H1 (cell line): ENCODE measurements at places on chromosomes 1 and 21. TPM values are rescaled to one million over a fixed set of nuclear protein-coding genes. Genes with fewer than 3 reads are reported as not detected.

GRCh38 chr21:25572861-25573310 lies 34.4 kb downstream of the MRPL39 start:
- DNase-seq: no peak

GRCh38 chr1:239976130-239976968 lies 115.3 kb upstream of the FMN2 start:
- DNase-seq: no peak

Gene C1orf94
- total RNA-seq: 4.8 and 5.8 TPM in 2 replicates

Gene FAM177B
- not detected in 2 replicates for total RNA-seq

Gene FCN3
- total RNA-seq: 0.30 TPM in 1 of 2 replicates, not detected in the other

DNA sequence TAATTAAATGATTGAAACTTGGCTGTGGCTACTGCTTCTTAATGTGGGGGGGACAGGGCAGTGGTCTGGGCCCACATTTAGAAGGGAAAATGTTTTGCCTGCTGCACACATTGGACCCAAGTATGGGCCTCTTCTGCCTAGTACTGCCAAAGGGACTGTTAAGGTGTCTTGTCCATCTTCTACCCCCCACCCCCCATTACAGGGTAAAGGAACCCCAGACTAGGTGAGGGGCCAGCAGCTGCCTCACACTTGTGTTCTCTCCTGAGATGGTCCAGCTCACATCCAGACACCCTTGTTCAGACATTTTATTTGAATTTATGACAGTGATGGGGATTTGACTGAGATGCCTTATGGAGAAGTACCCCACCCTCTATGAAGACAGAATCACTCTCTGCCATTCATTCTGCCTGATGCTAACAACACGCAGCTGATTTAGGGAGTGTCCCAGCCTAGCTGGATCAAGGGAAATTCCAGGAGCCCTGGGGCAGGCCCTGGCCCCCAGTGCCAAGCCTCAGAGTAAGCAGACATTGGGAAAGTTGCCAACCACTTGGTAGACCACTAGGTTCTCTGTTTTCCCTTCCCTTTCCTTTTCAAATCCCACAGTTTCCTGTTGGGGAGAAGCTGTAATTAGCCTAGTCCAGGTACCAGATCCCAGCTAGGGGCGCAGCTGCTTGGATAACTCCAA lies 42.1 kb downstream of the YARS1 start:
- DNase-seq: no peak

Gene AIM2
- 1.7 and 2.1 TPM in 2 replicates for total RNA-seq

DNA sequence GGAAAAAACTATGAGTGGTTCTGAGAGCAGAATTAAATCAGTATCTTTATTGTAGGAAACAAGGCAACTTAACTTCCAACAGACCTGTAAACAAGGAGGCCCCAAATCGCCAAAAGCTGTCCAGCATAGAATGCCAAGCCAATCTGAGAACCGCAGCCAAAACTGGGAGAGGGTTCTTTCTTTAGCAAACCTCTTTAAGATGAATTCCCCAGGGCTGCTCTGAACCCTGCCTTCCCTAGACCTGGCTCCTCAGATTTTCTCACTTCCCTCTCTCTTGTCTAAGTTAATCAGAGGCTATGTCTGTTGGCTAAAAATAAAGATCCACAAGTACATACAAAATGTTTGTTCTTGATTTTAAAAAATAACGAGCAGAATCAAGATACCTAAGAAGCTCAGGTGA lies 141.4 kb downstream of the SMYD3 start:
- no peak for DNase-seq

GRCh38 chr1:10208537-10208936 lies 1.8 kb upstream of the KIF1B start:
- no peak for DNase-seq

DNA sequence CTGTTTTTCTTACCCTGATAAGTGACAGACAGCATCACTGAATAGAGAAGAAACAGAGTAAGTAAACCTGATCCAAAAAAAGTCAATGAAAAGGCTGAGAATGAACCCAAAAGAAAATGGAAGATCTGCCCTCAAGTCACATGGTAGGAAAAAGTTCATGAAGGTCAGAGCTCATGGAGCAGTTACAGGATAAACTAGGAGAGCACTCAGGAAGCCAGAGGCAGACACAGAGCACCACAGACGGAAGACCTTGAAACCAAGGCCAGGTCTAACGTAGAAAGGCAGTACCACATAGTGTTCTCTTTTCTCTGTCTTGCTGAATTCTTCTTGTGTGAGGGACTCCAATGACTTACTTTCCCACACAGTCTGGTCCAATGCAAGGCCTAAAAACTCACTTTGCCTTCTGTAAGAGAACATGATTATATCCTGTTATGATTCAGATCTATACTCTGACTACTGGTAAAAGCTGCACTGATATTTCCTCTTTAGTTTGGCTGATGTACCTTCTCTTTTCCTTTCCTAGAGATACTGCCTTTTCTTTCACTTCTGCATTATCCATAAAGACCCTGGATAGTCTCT lies 40.8 kb downstream of the RTCA start:
- no peak for DNase-seq

- no peak for DNase-seq
These were observed 115.9 kb downstream of the HIVEP3 start for GRCh38 chr1:41802532-41803501.

Gene TLR5
- total RNA-seq: 0.35 and 0.94 TPM in 2 replicates

Gene GUCA2B
- total RNA-seq: not detected in 2 replicates

GRCh38 chr1:185157599-185158412 lies 839 bp downstream of the SWT1 start:
- DNase-seq: no peak

- no peak for DNase-seq
These were observed 90.7 kb downstream of the URB2 start for GRCh38 chr1:229716704-229717103.

Gene BRINP2
- 0.39 and 0.42 TPM in 2 replicates for total RNA-seq

DNA sequence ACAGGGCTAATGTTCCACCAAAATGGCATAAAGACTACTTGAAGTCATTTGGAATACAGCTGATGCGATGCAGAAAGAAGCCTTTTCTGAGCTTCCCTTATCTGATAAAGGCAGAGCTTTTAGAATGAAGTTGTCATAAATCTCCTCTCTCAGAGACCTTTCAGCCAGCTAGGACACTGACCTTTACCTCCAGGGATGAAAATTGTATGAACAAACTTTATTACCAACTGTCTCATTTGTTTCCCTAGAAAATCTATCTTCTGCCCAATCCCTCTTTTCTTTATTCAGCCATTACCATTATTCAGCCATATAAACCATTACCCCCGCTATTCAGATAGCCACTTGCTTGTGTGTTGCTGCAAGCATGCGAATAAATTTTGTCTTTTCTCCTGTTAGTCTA lies 29.7 kb upstream of the RNF2 start:
- DNase-seq: no peak

DNA sequence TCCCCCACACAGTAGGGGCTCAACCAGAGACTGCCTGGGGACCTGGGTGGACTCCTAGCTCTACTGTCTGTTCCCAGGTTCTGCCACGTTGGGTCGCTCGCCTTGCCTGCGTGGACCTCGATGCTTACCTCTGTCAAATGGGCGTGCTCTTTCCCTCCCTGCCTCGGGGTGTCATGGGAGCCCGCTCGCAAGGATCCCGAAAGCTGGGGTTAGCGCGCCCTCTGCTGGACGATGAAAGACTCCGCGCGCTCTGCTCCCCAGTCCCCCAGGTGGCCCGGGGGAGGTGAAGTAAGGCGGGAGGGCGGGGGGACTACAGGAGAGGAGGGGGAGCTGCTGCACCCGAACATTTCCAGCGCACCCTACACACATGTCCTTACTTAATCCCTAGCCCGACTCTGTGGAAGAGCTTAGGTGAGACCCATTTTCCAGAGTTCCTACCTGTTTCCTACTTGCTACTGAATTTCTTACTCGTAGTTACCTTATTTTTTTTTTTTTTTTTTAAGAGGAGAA lies 2.3 kb upstream of the BSND start:
- peak; percentile 96 for DNase-seq

Gene PGLYRP4
- total RNA-seq: not detected in 2 replicates

- DNase-seq: no peak
These were observed 45.3 kb upstream of the SAMSN1 start for GRCh38 chr21:14591377-14591776.

DNA sequence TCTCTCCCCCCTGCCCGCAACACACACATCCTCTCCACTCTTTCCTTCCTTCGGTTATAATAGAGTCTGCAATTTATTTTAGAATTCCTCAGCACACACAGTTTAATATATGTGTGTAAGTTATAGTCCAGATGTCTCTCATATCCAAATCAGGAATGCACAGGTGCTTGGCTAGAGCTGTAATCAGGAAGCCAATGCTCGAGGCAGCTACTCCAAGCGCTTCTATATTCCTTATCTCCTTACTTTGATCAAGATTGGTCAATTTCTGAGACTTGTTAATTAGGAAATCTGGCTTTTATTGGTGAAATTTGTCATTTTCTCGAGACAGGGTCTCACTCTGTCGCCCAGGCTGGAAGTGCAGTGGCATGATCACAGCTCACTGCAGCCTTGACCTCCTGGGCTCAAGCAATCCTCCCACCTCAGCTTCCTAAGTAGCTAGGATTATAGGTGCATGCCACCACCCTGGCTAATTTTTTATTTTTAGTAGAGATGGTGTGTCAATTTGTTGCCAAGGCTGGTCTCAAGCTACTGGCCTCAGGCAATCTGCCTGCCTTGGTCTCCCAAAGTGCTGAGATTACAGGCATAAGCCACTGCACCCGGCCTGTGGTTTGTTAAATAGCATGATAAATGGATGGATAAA lies 27.7 kb downstream of the RPL5 start:
- DNase-seq: no peak

- DNase-seq: no peak
These were observed 24.6 kb upstream of the SLC35F3 start for GRCh38 chr1:233879841-233880240.

DNA sequence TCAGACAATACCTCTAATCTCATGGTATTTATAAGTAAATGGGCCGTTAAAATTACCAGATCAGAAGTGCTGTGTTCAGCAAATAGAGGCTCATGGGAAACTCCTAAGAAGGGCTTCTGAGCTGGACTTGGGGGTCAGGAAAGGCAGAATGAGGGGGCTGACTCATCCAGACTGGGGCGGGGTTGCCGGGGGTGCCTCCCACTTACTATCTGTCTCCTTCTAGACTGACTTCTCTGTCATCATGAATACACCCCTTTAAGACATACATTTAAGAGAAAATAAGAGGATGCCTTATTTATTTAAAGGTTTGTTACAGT lies 96.0 kb upstream of the ERRFI1 start:
- no peak for DNase-seq

GRCh38 chr1:10900251-10900651 lies 103.8 kb upstream of the CASZ1 start:
- no peak for DNase-seq

Gene TGFBR3
- total RNA-seq: 2.9 and 6.1 TPM in 2 replicates

- DNase-seq: peak; percentile 80
These were observed 95.4 kb downstream of the RNF220 start for GRCh38 chr1:44500181-44501046.

DNA sequence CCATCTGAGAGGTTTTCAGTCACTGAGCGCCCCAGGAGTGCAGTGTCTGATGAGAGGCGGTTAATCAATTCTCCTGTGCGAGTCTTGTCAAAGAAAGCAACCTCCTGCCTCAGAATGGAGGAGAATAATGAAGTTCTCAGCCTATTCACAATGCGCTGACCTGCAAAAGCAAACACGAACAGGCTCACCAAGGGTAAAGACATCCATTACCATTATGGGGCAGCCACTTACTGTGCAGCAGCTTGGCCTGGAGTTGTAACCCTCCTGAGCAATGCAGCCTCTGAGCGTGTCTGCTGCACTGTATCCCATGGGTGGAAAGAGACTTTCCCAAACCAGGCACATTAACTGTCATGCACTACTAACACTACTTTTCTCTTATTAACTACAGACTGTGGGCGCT lies 11.0 kb downstream of the ABCB10 start:
- no peak for DNase-seq

DNA sequence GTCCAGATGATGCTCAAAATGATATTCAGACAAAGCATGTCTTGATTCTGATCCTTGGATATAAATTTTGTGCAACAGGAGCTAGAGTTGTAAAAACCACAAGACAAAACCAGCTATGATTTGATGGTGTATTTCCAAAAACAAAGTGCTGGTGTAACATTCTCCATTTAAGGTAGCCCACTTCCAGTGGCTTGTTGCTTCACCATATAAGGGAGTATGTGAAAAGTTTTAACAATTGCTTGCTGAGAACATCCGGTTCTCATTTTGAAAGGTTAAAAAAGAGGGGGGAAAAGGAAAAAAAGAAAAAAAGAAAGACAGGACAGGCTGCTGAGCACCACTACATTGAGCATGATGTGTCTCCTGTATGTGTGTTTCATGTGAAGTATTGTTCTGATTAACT lies 123.6 kb downstream of the MACF1 start:
- DNase-seq: no peak

GRCh38 chr21:41580758-41581554 lies 73.0 kb upstream of the TMPRSS2 start:
- peak; percentile 30 for DNase-seq

- no peak for DNase-seq
These were observed 15.4 kb downstream of the COL18A1 start for GRCh38 chr21:45420061-45421041.

Gene ELAPOR1
- total RNA-seq: 1.2 TPM in 2 replicates

DNA sequence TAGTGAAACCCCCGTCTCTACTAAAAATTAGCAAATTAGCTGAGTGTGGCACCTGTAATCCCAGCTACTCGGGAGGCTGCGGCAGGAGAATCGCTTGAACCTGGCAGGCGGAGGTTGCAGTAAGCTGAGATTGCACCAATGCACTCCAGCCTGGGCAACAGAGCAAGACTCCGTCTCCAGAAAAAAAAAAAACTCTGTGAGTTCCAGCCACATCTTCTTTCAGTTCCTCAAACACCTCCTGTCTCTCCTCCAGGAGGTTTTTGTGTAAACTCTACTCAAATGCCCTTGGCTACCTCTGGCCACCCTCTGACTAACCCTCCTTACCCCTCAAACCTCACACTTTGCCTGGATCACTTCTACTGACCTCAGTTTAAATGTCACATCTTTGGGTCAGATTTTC lies 38.1 kb downstream of the RCSD1 start:
- no peak for DNase-seq

DNA sequence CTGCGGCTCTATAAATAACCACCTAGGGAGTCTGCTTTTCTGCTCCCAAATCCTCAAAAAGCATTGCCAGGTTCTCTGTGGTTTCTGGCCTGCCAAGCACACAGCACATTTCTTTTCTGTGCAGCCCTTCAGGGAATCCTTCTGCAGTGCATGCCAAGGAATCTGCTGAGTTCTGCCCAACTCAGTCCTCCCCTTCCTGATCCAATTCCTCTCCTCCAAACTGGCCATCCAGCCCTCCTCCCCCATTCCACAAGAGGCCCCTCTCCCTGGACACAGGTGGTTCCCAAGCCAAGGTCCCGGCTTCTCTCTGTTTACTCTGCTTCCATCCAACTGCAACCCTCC lies 61.8 kb downstream of the HIVEP3 start:
- DNase-seq: no peak
